ENCODE measurements at places on chromosomes 12 and 14. TPM values are rescaled to one million over a fixed set of nuclear protein-coding genes. Genes with fewer than 3 reads are reported as not detected.

DNA sequence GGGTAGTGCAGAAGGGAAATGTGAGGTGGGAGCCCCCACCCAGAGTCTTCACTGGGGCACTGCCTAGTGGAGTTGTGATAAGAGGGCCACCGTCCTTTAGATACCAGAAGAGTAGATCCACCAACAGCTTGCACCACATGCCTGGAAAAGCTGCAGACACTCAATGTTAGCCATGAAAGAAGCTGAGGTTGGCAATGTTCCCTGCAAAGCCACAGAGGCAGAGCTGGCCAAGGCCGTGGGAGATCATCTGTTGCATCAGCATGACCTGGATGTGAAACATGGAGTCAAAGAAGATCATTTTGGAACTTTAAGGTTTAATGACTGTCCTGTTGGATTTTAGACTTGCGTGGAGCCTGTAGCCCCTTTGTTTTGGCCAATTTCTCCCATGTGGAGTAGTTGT lies 468.4 kb upstream of the FOXG1 start:
- peak; percentile 58 for DNase-seq

DNA sequence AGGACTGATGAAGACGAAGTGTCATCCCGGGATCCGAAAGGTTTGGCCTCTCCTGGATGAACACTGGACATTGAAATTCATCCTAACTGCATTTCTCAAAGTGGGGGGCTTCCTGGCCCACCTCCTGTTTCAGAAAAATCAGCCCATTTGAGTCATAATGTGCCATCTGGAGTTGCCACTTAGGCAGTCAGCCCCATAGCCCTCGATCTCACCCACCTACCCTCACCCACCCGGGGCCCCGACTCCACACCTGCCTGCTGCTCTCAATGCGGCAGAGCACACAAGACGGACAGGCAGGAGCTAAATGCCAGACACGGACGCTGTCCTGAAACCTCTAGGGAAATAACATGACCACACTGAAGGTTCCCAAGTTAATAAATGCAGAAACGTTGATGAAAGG lies 12.6 kb downstream of the DLK1 start:
- DNase-seq, result no peak

EPYC gene
- total RNA-seq, result 0.39 TPM

DNA sequence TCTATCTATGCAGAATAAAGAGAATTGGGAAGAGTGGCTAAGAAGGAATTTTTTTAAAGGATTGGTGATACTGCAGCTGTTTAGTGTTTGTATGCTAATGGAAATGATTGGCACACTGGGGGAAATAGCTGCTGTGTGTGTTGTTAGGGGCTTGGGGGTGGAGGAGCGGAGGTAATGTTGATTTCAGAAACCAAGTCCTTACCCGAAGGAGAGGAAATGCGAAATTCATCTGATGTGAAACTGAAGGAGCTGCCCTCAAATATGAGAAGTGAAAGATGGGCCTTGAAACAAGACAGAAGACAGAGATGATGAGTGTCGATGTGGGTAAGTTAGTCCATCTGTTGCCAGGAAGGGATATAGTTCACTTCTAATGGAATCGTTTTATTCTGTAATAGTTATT lies 21.2 kb upstream of the RNASE12 start:
- DNase-seq, result no peak

- DNase-seq, result no peak
These were observed 1.7 kb downstream of the CDKN1B start for GRCh38 chr12:12718853-12719252.

WASHC4 gene
- 51.1 TPM for total RNA-seq

Measured in astrocyte (in vitro differentiated cells and primary cell).